ENCODE measurements at places on chromosomes 7 and 10. TPM values are rescaled to one million over a fixed set of nuclear protein-coding genes. Genes with fewer than 3 reads are reported as not detected.

- no peaks in the 10 kb centered on the region for H3K27me3 ChIP-seq
- H3K27ac ChIP-seq: no peak overlapping the region
- H3K4me3 ChIP-seq: no peak overlapping the region
- no peaks in the 10 kb centered on the region for H3K4me1 ChIP-seq
These were observed 28.5 kb downstream of the NUDT1 start for GRCh38 chr7:2270495-2270894.

The PHKG1 gene
- total RNA-seq: 1.1 TPM

The CPED1 gene
- total RNA-seq: 0.76 TPM

DNA sequence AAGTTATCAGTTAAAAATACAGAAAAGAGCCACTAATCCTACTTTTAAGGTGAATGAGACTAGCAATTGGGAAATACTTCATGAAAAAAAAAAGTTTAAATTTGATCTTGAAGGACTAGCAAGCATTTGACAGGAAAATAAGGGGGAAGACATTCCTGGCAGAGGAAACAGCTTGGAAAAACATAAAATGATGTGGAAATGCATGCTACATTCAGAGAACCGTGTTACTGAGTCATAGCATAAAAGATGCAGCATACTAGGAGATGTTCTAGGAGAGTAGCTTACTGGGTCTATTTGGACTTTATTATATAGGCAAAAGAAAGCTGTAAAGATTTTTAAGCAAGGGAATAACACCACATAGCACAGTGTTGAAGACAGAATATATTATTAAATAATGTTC lies 108.6 kb upstream of the COL1A2 start:
- H3K36me3 ChIP-seq: no peaks in the 10 kb centered on the region
- no peak overlapping the region for H3K4me3 ChIP-seq
- no peak for DNase-seq

DNA sequence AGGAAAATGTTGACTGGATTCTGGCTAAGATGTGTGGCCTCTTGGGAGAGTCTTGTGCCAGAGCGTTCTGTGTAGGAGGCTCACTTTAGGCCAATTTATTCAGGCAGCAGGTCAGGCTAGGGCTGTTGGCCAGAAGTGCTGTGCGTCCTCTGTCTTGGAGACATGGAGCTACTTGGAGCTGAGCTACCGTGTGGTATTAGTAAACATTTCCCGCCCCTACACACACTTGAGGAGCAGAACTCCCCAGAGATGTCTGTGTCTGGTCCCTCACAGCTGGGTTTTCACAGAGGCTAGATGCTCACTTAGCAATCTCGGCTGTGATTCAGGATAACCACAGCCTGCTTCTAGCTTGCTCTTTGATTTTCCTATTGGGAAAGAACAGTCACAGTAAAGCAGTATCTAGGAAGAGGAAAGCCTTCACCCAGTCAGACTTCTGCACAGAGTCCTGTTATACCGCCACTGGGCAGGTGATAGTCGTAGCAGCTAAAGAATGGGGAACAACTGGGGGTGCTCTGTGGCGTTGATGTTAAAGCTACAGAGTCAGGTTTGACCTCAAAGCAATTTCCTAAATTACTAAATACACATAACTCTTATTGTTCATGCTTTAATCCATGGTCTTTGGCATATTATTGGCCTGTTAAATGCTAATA lies 86.7 kb downstream of the MDFIC start:
- H3K4me1 ChIP-seq: peaks cover 29% of the 10 kb centered on the region
- H3K36me3 ChIP-seq: no peaks in the 10 kb centered on the region
- no peak overlapping the region for H3K4me3 ChIP-seq
- H3K27me3 ChIP-seq: no peaks in the 10 kb centered on the region

The GPER1 gene
- total RNA-seq: 0.26 TPM
